ENCODE measurements at places on chromosomes 1 and 21.

DNA sequence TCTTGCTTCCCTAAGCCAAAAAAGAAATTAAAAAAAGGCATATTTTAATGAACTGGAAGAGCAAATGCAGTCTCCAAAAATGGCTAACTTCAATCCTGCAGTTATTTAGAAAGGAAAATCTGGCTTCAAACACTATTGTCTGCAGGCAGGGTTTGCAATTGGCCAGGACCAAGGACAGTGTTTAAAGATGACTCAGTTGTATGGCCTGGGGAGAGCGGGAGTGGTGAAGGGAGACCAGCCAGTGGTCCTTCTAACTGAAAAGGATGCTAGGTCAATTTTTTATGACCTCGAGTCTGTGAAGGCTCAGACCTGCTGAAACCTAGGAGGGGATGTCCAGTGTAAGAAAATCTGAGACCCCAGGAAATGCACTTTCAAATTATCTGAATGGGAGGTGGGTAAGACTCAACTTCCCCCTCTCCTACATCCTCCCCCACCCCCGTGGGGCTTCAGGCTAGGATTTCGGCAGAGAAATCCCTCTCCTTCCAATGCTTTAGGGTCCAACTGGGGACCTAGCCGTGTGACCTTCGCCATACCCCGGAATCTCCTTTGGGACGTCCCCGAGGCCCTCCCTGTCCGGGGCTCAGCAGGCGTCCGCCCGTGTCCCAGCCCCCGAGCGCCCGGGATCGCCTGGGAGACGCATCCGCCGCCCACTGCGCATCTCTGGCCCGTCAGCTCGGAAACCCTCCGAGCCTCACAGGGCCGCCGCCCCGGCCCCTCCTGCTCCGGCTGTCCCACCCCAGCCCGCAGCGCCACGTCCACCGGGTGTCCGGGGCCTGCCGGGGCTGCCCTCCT, 602 bp upstream of the RIMKLA start:
- no peak for DNase-seq

DNA sequence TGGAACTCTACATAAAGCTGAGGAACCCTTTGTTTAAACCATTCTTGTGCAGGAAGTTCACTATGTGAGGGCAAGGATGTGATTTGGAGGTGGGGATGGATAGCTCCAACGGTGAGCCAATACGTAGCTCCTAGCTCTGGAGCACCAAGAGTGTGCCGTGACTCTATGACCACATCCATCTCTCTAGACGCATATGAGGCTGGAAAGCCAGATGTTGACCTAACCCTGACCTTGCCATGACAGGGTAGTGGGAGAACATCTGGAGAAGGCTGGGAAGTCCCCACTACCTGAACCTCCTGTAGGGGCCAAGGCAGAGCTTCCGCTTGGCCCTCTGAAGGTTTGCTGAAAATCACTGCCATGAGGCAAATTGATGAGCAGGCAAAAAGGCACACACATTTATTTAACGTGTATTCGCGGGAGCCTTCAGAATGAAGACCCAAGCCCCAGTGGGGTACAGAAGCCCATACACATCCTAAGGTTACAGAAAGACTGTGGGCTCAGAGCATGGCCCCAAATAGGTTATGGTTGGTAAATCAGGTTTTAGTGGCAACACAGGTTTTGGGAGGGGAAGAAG, 43.4 kb downstream of the EIF2D start:
- DNase-seq = no peak

- no peak for DNase-seq
These were observed 13.8 kb downstream of the CASZ1 start for GRCh38 chr1:10782491-10783244.

- DNase-seq = no peak
These were observed 4.4 kb downstream of the PLEKHO1 start for GRCh38 chr1:150154143-150154542.

DNA sequence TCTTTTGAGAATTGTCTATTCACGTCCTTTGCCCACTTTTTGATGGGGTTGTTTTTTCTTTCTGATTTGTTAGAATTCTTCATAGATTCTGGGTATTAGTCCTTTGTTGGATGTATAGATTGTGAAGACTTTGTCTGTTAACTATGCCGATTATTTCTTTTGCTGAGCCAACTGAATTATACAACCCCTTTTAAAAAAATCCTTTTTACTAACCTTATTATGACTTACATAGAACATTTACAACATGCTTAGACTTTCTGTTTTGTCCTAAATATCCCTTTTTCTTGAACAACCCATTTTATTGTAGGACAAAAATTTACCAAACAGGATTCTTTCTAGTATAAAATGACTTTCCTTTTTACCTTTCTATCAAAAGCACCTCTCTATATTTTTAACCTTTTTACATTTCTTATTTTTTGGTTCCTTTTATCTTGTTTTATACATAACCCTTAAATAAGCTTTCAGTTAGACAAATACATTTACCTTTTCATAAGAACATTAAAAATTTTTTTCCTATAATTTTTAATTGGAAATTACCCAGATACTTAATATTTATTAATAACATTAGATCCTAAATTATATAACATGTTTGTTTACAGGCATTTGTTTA, 70.4 kb upstream of the TTLL7 start:
- DNase-seq = no peak

- no peak for DNase-seq
These were observed 265.2 kb downstream of the TNR start for GRCh38 chr1:175478217-175478616.

- DNase-seq = no peak
These were observed 42.5 kb downstream of the SPAG17 start for GRCh38 chr1:118142546-118142945.

GRCh38 chr1:244211559-244211944, 160.5 kb downstream of the ZBTB18 start:
- DNase-seq = no peak
